ENCODE measurements at places on chromosomes 7 and 10.

DNA sequence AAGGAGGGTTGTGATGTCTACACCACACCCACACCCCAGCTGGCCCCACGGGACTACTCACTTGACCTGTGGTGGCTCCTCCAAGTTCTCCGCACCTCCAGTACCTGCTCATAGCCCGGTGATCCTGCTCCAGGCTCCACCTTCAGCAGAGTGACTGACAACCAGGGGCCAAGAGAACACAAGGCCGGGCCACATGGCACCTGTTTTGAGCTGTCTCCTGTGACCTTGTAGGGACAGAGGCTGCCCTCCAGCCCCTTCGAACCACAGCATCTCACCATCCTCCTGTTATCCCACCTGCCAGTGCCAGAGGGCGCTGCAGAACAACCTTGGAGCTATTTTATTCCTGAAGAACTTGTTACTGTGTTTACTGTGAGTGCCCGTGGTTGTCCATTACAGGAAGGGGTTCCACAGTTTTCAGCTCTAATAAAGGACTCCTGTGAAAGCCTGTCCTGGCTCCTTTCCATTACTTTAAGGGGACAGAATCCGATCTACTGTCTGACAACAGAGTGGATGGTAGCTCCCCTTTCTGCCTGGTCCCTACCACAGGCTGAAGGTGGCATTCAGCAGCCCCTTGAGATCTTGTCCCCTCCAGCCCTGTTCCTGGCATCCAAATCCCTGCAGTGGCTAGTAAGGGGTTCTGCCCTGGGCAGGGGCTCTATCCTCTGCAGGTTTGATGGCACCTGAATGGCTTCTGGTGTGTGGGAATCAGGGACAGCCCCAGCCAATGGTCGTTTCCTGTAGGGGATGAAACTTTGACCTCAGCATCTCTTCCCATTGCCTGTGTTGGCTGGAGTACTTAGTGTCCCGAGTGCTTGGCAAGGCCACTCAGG, 50.8 kb downstream of the C10orf120 start:
- peak; percentile 53 for DNase-seq

DNA sequence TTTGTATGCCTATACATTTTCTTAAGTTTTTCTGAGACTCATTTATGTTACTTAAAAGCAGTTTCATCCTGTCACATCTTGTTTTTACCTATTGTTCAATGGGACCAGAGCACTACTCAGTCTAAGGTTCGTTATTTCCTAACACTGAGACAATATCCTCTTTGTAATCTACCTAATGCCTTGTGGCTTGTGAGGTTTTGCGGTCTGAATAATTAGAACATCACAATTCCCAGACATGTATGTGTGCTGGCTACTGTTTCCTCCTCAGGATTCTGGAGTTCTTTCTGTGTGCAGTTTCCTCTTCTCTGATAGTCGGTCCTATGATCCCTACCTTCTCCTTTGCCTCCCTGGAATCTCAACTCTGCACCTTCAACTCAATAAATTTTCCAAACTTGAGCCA, 620.2 kb downstream of the ANKRD7 start:
- DNase-seq = peak; percentile 85

DNA sequence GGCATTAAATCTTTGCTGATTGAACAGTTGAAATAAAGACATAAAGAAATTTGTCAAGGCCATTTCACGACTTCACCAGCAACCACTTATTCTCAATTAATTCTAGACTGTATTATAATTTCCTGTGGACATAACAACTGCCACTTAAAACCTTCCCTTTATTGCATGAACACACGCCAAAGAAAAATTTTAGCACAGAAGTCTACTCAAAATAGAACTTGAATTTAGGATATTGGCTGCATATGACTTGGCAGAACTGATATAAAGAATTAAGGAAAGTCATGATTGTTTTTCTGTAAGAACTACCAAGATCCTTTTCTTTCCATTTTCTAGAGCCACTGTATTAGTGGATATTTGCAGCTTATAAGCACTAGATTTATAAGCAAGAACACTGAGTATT, 226.5 kb upstream of the AKR1E2 start:
- no peak for DNase-seq

- DNase-seq = no peak
Observed at GRCh38 chr7:65907501-65908198, 34.8 kb downstream of the VKORC1L1 start.

DNA sequence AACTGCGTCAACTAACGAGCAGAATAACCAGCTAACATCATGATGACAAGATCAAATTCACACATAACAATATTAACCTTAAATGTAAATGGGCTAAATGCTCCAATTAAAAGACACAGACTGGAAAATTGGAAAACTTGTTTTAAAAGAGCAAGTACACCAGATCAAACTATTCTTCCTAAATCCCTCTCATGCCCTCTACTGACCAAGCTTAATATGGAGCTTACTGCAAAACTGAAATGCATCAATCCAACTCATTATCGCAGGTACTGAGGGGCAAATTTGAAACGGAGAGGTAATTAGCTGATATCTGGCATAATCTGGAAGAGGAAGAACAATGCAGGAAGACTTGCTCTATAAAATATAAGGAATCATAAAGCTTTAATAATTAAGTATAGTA, 1223.8 kb downstream of the NXPH1 start:
- DNase-seq = no peak

DNA sequence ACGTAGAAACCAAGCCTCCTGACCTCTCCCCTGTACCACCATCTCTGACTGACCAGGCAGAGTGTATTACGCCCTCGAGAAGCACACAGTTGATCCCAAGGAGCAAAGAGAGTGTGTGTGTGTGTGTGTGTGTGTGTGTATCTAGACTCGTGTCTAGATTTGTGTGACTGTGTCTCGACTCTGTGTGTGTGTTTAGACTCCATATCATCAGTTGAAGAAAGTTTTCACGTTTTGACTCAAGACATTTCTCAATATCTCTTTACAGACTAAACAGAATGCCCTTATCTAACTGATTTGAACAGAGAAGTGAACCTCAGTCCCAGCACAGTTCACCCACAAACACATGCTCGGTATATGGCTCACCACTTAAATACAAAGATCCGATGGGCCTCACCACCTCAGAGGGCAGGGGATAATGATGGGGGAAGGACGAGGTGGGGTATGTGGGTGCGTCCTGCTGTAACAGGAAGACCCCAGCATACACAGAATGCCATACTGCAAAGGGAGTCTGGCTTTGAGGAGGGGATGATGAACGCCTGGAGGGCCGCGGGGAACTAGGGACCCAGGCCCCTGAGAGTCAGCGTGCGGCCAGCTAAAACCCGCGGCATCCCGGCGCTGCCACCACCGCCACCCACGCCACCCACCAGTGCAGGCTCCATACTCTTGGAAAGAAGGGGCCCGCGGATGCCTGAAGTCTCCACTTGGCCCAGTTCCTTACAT, 780 bp downstream of the ALDH18A1 start:
- DNase-seq = peak; percentile 23

- DNase-seq = no peak
Observed at GRCh38 chr7:30169579-30169978, 34.8 kb downstream of the MTURN start.

DNA sequence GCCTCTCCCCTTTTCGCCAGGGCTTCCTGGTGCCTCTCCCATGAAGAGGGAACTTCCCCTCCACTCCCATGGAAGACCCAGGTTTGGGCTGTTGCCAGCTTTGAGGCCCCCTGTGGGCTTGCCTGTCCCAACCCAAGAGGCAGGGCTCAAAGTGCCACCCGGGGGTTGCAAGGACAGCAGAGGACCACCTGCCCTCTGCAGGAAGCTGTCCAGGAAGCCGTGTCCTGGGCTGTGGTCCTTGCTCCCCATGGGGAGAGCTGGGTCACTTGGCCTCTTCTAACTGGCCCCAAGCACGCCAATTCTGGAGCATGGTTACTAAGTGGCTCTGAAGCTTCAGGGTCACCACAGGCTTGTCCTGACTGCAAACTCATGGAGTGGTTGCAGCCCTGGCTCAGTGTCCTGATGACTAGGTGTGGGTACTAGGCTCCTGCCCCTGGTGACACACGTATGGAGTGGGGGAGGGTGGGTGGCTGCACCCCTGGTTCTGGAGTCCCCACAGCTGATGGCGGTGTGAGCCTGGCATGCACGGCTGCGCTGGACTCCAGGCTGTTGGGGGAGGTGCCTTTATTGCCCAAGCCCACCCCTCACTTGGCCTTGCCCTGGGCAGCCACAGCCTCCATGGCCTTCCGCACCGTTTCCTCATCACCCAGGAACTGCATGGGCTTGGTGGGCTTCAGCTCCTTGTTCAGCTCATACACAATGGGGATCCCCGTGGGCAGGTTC, 3.0 kb downstream of the PGAM2 start:
- DNase-seq = no peak

DNA sequence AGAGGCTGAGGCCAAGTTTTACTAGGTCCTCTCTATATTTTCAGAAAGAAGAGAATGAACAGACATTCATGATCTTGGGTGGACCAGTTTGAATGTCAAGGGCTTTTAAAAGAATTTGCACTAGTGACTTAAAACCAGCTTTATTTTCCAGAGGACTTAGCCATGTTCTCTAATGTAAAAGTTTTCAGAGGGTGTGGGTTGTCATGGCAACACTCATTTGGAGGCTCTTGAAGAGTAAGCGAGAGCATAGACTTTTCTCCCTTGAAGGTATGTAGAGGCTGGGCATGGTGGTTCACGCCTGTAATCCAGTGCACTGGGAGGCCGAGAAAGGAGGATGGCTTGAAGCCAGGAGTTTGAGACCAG, 61.1 kb downstream of the GATA3 start:
- no peak for DNase-seq

GRCh38 chr10:11863353-11864109, 40.4 kb downstream of the PROSER2 start:
- DNase-seq = no peak

GRCh38 chr7:126103582-126103981, 1149.2 kb downstream of the GRM8 start:
- no peak for DNase-seq

- no peak for DNase-seq
Observed at GRCh38 chr7:26409661-26410547, 118.2 kb downstream of the SNX10 start.

DNA sequence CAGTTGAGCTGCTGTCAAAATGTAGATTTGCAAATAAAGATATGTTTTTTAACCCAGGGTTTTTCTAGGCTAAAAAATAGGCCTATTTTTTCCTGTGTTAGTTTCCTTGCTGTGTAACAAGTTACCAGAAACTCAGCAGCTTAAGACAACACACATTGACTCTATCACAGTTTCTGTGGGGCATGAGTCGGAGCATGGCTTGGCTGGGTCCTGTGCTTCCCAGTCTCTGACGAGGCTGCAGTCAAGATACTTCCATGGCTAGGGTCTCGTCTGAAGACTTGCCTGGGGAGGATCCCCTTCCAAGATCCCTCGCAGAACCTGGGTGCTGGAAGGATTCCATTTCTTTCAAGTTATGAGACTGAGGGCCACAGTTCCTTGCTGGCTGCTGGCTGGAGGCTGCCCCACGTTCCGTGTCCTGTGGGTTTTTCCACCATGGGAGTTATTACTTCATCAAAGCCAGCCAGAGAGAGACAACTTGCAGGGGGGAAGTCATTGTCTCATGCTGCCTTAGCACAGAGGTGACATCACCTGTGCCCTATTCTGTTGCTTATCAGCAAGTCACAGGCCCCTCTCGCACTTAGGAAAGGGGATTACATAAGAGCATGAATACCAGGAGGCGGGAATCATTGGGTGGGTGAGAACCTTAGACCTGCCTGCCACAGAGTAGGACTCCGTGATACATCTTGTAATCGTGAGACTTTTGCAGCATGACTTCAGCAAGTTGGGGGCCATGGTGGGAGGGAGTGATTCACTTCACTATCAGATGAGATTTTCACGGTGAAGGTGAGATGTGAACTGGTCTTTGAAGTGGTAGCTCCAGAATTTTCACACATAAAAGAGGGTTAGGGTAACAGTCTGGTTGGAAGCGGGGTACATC, 77.9 kb downstream of the CCNY start:
- DNase-seq = peak; percentile 48

DNA sequence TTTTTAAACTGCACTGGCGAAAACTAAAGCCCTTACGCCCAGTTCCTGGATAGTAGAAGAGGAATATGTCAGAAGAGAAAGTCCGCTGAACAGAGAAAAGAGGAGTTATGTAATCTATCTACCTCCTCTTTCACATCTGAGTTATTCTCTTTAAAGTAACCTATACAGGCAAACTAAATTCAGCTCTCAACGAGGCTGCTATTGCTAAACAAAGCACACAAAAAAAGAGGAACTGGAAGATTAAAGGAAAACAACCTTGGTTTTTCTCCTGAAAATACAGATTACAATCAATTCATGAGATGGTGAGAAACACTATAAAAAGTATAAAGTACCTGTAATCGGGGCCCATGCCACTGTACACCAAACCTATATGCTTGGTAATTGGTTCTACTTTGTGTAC, 5.8 kb downstream of the PSMA2 start:
- no peak for DNase-seq

GRCh38 chr7:11120068-11120664, 146.5 kb downstream of the PHF14 start:
- no peak for DNase-seq

DNA sequence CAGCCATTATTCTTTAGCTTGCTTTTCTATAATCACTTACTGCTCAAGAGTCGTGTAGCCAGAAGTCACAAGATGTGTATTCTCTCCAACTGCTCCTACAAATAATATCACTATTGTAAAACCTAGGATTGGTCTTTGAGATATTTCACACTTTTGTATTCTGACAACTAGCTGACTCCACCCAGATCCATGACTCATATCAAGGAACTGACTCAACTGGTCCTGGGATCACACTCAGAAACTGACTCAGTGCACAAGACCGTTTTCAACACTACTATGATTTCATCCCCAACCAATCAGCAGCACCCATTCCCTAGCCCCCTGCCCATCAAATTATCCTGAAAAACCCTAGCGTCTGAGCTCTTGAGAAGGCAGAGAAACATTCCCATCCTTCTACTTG, 56.5 kb upstream of the ORC5 start:
- DNase-seq = peak; percentile 76

DNA sequence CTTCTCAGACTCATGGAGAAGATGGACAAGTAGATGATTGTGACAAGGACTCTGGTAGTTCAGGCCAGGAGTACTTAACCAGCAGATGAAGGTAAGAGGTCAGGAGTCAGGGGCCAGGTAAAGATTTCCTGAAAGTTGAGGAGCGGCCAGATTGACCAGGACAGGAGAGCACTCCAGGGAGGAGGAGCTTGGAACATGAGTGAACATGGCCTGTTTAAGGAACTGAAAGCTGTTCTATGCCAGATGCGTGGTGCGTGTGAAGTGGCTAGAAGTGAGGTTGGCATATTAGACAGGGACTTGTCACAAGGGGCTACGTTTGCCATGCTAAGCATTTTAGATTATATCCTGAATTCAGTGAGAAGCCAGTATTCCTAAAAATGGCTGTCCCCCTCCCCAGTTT, 157.2 kb downstream of the WNT2 start:
- no peak for DNase-seq

GRCh38 chr7:2934211-2934731, 90.2 kb upstream of the GNA12 start:
- peak; percentile 91 for DNase-seq

GRCh38 chr10:122515588-122516231, 44.8 kb upstream of the DMBT1 start:
- DNase-seq = peak; percentile 34
